ENCODE measurements at places on chromosomes 7 and 10.

DNA sequence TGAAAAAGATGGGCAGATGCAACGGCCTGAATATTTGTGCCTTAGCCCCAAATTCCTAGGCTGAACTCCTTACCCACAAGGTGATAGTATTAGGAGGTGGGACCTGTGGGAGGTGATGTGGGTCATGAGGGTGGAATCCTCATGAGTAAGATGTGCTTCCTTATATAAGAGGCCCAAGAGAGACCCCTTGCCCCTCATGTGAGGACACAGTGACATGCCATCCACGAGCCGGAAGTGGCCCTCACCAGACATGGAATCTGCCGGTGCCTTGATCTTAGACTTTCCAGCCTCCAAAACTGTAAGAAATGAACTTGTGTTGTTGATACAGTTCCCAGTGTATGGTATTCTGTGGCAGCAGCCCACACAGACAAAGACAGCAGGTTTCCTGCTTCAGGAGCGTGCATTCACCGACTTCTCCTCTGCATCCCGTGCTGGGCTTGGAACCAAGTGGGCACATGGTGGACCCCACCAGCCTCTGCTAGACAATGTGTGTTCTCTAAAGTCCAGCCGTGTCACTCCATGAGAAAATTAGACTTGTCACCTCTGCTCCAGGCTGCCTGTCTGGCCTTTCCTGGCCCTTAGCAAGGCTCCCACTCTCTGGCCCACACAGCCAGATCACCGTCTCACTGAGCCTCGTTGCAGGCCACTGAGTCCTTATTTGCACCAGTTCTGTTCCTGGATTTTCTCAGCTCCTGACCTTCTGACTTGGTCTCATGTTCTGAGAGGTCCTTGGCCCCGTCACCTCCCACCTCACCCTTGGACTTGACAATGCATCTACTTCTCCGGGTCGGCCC is 52.9 kb upstream of the CACUL1 start:
- no peak for DNase-seq

GRCh38 chr10:127159648-127160245 is 36.6 kb downstream of the INSYN2A start:
- DNase-seq, result no peak

DNA sequence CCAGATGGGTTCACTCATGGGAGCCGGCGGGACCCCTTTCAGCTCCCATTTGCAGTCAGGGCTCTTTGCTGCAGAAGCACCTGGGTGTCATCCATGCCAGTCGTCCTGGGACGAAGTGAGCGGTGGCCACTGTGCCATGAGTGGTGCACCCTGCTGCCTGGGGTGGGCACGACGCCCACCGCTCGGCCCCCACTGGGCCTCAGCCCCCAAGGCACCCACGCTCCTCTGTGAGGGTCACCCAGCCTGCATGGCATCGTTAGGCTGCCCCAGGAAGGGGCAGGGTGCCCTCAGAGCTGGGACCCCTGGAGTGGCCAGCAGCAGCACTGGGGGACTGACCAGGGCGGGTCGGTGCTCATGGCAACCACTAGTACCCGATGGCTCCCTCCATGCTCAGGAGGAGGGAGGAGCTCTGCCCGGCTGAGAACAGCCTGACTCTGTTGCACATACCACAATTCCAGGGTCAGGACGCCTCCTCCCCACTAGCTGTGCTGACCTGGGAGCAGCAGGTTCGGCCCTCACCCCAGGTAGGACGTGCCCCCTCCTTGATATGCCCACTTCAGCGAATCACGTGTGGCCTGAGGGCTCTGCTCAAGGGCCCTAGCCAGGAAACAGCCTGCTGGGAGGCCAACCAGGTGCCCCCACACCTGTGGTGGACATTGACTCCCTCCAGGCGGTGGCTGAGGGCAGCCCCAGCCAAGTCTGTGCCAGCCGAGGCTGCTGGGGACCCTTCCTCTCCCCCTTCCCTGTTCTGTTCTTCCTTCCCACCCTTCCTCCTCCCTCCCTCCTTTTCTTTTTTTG is 28.5 kb upstream of the CFAP46 start:
- no peak for DNase-seq

GRCh38 chr7:111268941-111269340 is 178.0 kb downstream of the LRRN3 start:
- DNase-seq, result no peak

GRCh38 chr7:76108540-76109233 is 60.8 kb downstream of the MDH2 start:
- no peak for DNase-seq

DNA sequence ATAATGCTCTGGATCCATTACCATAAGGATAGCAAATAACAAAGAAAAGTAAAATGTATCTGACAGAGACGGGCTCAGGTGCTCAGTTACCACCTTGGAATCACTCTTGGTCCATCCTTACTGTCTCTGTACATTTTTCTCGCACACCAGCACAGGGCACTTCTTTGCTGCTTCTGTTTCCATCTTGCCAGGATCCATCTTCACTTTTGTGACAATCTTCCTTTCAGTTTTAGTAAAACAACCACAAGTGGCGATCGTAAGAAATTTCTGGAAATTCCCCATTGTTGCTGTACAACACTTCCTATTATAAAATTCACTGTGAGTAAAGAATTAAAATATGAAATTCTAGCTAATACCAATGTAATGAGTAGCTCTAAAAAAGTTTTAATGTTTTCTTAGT is 695.5 kb downstream of the GRM8 start:
- DNase-seq, result no peak

DNA sequence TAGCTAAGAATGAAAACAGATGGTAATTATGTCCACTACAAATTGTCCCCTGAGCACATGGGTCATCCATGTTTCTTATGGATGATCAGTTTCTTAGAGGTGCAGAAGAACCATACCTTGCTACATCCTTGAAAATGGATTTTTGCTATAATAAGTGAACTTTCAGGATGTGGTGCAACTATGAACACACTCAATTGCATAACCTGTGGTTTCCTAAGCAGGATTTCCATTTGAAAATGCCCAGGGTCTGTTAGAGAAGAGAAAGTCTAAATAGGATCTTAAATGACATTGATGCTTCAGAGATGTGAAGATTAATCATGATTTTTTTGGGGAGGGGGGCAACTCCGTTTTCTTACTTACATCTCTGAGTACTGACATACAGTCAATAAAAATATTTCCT is 39.6 kb upstream of the CACNB2 start:
- DNase-seq, result no peak

DNA sequence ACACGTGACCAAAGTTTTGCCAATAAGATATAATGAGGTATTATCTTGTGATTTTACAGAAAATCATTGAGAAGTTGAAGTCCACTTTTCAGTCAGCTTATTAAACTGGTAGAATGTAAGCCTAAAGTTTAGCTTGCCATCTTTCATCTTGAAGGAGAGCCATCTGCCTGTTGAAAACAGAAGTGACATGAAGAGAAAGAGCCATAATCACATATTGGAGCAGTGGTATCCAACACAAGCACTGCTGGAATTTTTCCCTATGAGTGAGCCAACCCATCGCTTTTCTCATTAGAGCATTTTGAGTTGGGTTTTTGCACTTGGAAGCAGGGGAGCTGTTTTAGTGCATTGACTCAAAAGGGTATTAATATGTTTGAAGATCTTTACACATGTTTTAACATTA is 117.6 kb upstream of the FERD3L start:
- no peak for DNase-seq

DNA sequence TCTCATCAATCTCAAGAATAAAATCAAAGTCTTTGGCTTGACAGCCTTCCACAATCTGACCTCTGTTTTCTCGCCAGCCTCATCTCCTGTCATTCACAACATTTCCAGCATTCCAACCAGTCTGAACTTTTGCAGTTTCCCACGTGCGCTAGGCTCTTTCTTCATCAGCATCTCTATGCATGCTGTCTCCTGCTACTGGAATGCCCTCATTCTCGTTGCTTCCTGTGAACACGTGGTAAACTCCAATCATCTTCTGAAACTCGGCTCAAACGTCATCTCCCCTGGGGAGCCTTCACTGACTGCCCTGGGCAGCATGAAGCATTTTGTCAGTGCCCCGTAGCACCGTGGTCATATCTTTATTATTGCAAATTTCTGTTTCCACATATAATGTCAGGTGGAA is 12.2 kb upstream of the RSBN1L start:
- DNase-seq, result no peak

- DNase-seq, result no peak
Measured at GRCh38 chr7:70887186-70887585, 244.8 kb upstream of the GALNT17 start.

DNA sequence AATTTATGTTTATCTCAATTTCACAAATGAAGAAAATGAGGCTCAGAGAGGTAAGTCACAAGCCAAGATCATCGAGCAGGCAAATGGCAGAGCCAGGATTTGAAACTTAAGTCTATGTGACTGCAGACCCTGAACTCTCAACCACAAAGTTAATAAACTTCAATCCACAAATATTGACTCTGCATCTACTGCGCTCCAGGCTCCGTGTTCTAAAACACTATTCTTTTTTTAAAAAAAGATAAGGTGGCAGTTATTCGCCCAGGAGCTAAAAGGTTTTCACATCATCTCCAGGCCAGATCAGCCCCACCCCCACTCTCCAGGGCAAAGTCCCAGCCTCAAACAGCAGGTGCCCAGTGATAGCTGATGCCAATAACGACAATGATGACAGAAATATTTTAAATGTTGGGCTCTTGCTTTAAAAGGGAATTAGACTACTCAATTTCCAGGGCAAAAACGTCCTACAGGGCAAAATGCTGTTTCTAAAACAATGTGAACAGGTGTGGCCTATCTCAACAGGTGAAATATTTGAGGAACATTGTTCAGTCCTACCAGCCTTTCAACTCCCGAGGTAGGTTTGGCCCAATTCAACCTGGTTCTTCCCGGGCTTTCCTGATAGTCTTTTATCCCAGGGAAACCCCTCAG is 85.2 kb downstream of the SORBS1 start:
- DNase-seq, result no peak

DNA sequence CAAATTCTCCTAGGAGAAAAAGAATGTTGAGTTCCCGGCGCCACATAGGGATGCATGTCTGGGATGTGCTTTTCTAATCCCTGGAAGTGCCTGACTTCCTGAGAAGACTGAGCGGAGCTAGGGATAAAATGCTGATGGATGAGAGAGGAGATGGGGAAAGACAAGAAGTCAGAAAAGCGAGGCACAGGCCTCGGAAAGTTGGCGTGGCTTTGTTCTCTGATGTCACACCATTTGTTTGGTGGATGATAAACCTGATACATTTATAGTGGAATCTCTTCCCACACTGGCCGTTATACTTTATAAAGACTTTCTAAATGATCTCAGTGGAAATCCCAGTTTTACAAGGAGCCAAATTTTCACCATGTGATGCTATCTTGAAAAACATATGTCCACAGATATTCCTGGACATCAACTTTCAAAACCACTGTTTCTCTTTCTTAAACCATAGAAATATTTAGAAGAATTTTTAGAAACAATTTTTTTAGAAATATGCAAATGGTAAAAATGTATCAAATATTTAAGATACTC is 188.8 kb upstream of the SVIL start:
- no peak for DNase-seq

DNA sequence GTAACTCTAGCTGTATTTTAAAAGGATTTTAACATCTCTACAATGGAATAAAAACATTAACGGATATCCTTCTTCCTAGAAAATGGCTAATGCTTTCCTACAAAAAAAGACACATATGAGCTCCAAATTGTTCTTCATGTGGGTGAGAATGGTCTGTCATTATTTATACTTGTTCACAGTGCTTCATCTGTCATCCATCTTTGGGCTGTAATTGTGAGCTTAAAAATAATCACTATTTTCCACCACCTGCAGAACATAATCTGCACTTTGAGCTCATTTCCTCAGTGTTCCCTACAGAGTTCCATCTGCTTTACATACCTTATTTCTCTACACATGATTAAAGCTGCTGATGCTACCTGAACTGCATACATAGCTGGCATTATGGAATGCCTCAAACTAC is 979.1 kb upstream of the C7orf33 start:
- DNase-seq, result peak; percentile 4

DNA sequence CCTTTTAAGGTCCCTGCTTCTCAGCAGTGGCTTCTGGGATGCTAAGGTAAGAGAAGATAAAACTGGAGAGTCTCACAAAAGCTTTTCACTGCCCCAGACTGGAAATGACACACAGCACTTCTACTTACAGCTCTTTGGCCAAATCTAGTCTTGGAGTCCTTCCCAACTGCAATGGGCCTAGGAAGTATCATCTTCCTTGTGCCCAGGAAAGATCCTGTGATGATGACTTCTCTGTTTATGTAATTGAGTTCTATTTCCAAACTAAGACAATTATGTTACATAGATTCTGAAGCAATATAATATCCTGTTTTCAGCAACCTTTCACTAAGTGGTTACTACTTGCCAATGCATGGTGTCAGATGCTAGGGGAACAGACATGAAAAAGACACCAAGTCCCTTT is 234.1 kb downstream of the PTEN start:
- no peak for DNase-seq

- no peak for DNase-seq
Measured at GRCh38 chr7:27073076-27073475, 22.7 kb downstream of the HOXA1 start.

- DNase-seq, result no peak
Measured at GRCh38 chr10:98224996-98225395, 43.0 kb downstream of the LOXL4 start.

- DNase-seq, result no peak
Measured at GRCh38 chr7:141975806-141976523, 2.4 kb upstream of the TAS2R38 start.

GRCh38 chr7:134714470-134715205 is 64.8 kb upstream of the CALD1 start:
- DNase-seq, result no peak

DNA sequence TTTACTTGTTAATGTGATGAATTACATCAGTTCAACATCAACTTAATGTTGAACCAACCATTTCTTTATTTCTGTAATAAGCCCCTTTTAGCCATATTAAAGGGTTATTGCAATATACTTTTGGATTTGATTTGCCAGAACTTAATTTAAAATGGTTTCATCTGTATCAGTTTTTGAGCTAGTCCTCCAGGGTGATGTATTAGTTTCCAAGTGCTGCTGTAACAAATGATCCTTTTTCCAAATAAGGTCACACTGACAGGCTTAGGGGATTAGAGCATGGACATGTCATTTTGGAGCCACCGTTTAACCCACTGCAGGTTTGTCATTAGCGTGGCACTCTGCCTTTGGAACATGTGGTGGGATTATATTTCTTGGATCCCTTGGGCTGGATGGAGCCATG is 244.8 kb upstream of the PLPP4 start:
- no peak for DNase-seq

DNA sequence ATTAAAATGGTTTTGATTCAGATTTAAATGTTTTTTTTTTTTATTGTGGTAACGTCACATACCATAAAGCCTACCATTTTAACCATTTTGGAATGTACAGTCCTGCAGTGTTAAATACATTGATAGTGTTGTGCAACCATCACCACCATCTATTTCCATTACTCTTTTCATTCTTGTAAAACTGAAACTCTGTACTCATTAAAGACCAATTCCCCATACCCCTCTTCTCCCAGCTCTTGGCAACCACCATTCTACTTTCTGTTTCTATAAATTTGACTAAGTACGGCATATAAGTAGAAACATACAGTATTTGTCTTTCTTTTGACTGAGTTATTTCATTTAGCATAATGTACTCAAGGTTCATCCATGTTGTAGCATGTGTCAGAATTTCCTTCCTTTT is 96.2 kb downstream of the EXOC4 start:
- no peak for DNase-seq
